Putamen (tissue), 1 donor: ENCODE measurements at places on chromosomes 1 and 21.
A peak's percentile ranks its signal among the peaks of the same experiment; 100 is the strongest.

DNA sequence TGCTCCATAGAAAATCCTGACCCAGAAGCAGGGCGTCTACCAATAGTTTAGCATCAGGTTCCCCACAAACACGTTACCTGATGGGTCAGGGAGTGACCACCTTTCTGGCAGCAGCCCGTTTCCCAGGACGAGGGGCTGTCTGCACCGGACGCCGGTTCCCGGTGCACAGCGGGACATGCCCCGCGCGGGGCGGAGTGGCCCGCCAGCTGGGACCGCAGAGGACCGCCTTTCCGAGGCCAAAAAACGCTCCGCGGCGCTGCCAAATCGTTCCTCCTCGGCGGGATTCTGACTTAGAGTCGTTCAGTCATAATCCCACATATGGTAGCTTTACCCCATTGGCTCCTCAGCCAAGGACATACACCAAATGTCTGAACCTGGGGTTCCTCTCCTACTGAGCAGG is 126.1 kb downstream of the LIPI start:
- DNase-seq: no peak

DNA sequence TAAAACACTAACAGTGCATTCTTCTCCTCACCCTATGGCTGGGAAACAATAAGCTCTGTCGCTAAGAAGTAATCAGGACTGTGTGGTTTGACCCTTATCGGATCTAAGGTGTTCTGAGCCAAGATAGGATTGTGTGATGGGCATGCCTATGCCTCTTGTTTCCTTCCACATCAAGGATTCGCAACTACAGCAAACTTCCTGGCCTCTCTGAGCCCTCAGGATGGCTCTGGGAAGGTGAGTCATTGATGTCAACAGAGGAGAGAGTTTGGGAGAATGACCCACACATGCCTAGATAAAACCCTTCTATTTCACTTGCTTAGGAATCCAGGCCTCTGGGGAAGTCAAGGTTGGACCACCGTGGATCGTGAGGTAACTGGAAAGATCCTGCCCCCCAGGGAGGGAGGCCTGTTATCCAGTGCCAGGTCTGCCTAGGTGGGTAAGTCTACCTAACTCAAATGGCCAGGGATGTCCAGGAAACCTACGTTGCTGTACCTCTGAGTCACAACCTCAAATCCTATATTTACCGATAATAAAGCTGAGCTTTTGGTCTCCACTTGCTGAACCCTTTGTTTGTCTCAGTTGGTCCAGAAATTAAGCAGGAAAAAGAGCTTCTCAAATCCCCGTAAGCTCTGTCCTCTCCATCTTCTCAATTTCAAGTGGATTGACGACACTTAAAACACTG is 27.4 kb downstream of the TIAM1 start:
- no peak for DNase-seq

- peak; percentile 93 for DNase-seq
These were observed at the start of gene ANKRD13C for GRCh38 chr1:70354332-70355110. Gene ANKRD13C (minus strand): TSS chr1:70354722. CDS start chr1:70354408, 314 bp downstream.

- DNase-seq: no peak
These were observed 75.0 kb downstream of the PTPN14 start for GRCh38 chr1:214476229-214476985.

- peak; percentile 86 for DNase-seq
These were observed 240.4 kb downstream of the SDCCAG8 start for GRCh38 chr1:243496187-243496646.

GRCh38 chr1:228147768-228148167 is 2.0 kb upstream of the GJC2 start:
- DNase-seq: no peak

DNA sequence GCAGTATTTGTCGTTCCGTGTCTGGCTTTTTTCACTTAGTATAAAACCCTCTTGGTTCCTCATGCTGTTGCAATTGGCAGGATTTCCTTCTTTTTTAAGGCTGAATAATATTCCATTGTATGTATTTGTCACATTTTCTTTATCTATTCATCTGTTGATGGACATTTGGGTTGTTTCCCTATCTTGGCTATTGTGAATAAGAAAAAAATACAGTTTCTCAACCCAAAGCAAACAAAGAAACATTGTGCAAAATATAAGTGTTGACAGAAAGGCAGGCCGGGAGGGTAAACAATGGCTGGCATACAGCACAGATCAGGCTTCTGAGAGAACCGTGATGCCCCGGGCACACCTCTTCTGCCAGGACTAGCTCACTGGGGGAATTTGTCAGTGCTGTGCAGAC is 26.9 kb downstream of the NENF start:
- DNase-seq: peak; percentile 93

DNA sequence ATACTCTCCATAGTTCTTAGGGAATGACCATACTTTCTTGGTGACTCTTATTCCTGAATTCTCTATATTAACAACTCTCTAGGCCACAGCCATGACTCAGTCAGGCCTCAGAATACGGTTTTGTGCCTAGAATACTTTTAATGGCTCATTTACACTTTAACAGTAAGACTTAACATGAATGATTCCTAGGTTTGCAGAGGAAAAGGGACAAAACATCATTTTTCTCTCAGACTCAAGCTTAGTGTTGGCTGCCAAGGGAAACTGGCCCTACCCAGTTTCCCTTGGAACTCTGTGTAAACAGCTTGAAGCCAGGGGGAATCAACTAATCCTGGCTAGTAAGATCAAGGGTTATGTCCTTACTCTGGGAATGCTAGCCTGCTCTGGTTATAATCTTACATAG is 164.9 kb upstream of the PKN2 start:
- DNase-seq: no peak

DNA sequence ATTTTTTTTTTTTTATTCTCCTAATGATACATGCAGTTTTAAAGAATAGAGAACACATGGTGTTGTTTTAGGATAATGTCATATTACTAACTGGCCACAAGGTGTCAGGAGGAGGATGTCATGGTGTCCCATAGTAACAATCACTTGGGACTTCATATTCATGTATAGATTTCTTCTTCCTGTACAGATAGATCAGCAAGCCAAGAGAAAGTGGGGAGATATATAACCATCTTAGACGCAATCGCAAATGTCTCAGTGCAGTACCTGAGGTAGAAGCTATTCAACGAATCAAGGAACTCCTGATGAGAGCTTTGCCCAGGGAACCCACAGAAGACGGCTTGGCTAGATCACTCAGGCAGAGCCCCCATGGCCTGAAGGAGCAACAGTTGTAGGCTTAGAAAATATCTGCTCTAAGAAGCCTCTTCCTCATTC is 12.3 kb downstream of the OR2T11 start:
- DNase-seq: no peak

DNA sequence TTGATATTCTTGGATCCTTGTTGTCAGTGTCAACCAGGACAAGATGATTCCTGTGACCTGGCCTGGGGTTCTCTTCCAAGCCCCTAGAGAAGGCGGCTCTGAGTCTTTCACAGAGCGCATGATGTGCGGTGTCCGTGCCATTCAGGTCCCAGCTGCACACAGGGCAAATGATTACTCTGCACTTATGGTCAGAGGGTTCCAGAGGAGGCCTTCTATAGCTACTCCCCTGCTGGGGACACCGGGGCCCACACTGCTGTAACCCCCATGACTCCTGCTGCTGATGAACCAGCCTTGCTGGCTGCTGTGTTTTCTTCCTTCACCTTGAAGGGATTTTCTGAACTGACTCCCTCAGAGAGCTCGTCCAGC is 1.5 kb downstream of the PTGFRN start:
- DNase-seq: no peak

DNA sequence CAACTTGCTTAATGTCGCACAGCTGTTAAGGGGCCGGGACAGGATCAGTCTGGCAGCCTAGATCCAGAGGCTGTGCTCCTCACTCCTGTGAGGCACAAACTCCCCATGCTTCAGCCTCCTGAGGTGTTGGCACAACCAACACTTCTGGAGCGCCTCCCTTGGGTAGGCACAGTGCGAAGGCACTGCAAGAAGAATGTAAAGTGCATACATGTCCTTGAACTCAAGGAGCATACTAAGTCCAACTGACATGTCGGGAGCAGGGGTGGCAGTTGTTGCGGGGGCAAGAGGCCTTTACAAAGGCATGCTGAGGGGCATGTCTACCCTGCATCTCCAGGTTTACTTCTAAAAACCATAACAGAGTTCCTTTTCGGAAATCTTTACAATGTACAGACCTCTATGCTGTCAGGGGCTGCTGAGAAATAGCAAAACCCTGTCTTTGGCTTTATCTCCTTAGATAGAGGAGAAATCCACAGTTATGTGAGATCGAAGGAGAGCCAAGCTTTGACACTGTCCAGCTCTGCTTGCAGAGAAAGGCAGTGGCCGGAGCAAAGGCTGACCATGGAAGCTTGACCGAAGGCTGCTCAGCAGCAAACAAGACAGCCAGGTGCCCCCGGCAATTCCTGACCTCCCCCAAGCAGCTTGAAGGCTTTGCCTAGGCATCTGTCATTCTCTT is 93.9 kb downstream of the CDC7 start:
- no peak for DNase-seq
